ENCODE measurements at places on chromosomes 11 and 22.

DNA sequence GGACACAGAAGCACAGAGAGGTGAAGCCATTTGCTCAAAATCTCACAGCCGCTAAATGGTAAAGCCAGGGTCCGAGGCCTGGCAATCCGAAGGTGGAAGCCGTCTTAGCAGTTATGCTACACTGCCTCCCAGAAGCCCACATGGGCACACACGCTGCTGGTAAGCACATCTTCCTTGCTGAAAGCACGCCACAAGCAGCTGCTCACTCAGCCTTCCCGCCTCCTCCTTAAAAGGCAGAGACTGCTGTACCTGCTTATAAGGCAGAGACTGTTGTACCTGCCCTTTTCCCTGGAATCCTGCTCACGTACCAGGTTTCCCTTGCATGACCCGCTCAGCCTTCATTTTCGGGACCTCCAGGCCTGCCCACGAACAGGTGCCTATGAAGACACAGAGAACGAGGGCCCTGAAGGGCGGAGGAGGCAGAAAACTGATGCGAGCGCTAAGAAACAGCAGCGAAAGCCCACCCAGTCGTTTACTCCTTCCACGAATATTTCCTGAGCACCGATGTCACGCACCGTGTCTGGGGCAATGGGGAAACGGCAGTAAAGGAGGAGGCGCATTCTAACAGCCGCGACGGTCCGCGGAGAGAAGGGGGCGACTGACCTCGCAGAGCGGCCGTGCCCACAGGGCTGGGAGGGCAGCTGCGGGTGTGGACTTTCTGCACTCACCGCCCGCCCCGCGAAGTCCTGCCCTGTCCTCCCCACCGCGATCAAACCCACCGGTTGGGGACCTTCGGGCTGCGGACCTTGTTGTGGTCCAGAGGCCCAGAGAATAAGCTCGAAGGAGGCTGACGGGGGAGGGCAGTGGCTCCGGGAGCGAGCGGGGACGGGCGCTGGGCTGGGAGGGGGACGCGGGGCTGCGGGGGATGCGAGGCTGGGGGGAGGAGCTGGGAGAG lies 13.0 kb downstream of the SPATA19 start:
- no peak for DNase-seq

DNA sequence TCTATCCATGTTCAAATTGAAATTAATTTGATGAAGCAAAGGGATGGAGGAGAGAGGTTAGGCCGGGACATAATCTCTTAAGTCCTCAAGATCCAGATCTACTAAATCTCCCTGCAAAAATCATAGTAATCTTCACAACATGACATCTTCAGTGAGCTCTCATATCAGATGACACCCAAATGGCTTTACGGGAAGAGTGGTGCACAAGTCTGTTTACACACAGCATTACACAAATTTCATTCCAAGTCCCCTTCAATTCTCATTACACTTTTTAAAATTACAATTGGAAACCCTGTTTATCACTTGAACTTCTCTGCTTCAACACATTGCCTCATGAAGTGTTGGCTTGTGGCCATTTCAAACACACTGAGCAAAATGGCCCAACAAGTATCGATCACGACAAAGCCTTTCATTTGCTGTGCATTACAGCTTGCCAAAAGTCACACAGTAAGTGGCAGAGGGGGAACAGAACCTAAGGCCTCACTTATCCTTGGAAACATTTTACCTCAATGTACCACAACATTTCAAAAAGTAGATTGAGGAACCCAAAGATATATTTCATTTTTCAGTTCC lies 17.9 kb upstream of the TPH1 start:
- DNase-seq = peak; percentile 29

DNA sequence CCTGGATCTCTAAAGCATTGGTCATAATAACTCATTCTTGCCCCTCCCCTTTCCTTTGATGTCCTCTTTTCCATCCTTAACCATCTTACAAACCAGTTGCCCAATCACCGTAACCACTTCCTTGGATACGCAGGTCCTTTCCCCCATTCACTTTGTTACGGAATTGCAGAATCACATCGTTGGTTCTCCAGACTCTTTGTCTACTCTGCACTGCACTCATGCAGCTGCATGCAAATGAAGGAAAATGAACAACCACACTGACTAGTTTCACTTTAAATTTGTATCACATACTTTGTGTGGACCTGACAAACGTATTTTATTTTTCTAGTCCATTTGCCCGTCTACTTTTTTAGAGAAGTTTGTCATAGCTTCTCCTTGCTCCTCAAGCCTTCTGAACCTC lies 69.9 kb downstream of the SLC5A12 start:
- no peak for DNase-seq

GRCh38 chr11:110883256-110883655 lies 171.0 kb upstream of the ARHGAP20 start:
- no peak for DNase-seq

DNA sequence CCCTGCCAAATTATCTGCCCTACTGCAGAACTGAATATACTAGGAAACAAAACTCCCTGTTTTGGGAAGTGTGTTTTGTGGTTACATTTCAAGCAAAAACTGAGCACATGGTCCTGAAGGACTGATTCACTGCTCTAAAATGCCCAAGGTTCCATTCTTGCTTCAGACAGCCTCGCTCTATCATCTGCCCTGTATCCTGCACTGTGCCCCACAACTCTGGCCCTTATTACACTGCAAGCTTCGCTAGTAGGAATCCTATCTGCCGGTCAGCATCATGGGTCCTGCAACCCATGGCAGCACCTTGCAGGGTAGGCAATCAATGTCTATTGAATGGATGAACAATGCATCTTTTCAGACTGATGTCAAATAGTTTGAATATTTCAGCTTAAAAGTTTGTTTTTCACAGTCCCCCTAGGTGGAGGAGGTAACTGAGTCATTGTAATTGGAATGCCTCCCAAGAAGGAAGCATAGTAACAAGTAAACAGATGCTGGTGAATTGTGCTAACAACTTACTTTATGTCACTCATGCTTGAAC lies 21.3 kb downstream of the LAYN start:
- DNase-seq = no peak

GRCh38 chr11:41102471-41102870 lies 357.0 kb downstream of the LRRC4C start:
- DNase-seq = no peak

- no peak for DNase-seq
These were observed 87.1 kb downstream of the FCHSD2 start for GRCh38 chr11:73055002-73055401.

GRCh38 chr22:19503869-19504268 lies 20.3 kb downstream of the CLDN5 start:
- DNase-seq = no peak

- DNase-seq = no peak
These were observed 2.1 kb downstream of the EHD1 start for GRCh38 chr11:64876229-64876750.

DNA sequence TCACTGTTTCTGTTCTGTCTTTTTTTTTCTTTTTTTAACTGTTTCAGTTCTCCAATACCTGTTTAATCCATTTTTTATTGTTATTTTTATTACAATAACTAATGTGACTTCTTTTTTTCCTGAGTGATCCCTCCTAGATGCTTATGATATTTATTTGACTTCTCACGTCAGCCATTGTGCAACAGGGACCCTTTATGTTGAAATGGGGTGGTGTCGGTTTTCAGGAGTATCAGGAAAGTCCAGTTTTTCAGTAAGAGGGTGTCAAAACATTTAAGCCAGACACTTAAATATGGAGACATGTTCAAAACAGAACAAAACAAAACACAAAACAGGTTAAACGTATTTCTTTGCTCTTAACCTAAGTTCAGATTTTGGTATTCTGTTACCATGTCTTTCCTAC lies 418.8 kb downstream of the DYNC2H1 start:
- no peak for DNase-seq

GRCh38 chr11:13358596-13359270 lies 81.1 kb downstream of the BMAL1 start:
- no peak for DNase-seq

DNA sequence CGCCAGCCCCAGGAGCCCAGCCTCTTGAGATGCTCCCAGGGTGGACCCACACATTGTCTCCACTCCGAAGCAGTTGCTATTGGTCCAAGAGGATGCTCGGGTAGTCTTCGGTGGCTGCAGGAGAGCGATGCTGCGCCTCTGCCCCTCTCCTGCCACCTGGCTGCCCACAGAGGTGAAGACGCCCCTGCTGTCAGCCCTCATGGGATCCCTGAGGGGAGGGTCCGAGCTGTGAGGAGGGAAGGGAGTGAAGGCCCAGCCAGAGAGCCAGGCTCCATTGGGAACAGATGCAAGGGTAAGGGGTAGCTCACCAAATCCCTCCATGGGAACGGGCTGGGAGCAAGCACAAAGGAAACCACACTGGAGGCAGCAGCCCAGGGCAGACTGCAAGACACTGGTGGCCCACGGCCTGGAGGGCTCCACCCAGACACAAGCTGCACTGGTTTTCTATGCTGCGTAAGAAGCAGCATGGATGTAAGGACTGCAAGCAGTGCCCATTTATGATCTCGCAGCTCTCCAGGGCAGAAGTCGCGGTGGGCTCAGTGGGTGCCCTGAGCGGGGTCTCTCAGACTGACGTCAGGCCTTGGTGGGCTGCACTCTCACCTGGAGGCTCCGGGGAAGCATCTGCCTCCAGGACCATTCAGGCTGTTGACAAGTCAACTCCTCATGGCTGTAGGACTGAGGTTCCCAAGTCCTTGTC lies 15.7 kb downstream of the TSPAN32 start:
- DNase-seq = no peak

- DNase-seq = no peak
These were observed 247.9 kb downstream of the FAM76B start for GRCh38 chr11:95541715-95542114.

- DNase-seq = no peak
These were observed 14.8 kb upstream of the PICK1 start for GRCh38 chr22:38042488-38042790.

DNA sequence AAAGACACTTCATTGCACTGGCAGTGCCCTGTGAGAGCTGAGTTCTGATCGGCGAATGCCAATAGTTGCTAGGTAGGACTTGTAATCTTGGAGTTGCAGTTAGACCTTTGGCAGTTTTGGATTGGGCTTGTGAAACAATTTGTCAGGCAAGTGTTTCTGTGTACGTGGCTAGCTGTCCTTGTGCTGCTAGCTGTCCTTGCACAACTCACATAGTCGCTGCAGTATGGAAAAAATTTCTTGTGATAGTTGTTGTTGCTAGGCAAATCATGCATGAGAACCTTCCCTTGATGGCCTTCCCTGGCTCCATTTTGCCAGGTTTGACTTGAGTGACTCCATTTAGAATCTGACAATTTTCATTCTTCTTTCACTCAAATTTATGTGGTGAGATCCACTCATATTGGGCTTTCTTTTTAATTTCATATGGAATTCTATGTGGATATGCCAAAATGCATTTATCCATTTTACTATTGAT lies 140.7 kb downstream of the APIP start:
- no peak for DNase-seq

GRCh38 chr11:35237351-35237750 lies 98.4 kb downstream of the CD44 start:
- no peak for DNase-seq

DNA sequence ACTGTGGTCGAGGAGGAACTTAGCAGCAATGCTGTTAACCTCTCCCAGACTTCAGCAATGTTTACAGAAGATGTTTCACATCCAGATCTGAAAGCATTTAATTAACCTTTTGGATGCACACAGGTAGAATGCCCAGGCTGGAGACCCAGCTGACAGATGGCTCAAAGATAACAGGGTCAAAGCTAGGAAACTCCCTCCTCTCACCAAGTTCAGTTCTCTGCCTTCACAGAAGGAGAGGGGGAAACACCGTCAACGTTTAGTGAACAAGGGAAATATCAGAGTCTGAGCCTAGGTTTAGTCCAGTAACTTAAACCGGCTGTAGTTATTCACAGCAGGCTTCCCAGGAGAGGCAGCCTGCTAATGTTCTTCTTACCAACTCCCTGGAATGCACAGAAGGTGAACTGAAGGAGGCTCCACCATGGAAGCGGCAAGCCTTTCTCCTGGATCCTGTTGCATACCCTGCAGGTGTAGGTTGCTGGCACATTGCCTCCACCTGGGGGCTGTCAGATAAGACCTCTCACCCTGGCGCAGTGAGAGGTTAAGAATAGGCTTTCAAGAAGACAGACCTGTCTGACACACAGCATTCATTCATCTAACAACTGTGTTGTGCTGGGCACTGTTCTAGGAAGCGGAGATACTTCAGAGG lies 23.5 kb upstream of the ANKK1 start:
- DNase-seq = no peak

- DNase-seq = no peak
These were observed 16.2 kb upstream of the MMP13 start for GRCh38 chr11:102971766-102972165.

DNA sequence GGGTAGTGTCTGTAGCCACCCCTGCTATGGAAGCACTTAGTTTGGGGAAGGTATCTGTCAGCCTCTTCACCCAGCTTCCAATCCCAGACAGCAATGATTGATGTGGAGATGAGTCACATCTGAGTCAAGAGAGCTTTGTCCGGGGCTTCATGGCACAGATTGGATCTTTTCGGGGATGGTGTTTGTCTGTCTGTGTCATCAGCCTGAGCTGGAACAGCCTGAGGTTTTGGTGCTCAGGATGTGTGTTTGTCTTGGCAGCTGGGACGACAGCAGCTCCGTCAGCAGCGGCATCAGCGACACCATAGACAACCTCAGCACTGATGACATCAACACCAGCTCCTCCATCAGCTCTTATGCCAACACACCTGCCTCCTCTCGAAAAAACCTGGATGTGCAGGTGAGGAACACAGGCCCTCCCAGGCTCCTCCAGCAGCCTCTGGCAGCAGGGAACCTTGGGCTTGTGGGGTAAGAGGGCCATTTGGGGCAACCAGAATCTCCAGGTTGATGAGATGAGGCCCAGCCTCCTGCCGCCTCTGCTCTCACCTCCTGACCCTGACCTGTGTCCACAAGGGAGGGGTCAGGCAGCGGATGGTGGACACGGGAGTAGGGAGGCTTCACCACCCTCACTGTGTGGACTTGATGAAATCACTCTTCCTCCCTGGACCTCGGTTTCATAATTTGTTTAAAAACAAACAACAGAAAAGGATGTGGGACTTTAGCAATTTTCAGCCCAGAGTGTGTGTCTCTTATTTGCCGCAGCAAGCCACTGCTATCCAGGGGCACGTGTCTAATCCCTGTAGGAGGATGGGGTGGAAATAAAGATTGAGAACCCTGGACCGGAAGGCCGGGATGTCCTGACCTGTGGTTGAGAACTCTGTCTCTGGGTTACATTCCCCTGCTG lies 124.3 kb downstream of the DBX1 start:
- no peak for DNase-seq

DNA sequence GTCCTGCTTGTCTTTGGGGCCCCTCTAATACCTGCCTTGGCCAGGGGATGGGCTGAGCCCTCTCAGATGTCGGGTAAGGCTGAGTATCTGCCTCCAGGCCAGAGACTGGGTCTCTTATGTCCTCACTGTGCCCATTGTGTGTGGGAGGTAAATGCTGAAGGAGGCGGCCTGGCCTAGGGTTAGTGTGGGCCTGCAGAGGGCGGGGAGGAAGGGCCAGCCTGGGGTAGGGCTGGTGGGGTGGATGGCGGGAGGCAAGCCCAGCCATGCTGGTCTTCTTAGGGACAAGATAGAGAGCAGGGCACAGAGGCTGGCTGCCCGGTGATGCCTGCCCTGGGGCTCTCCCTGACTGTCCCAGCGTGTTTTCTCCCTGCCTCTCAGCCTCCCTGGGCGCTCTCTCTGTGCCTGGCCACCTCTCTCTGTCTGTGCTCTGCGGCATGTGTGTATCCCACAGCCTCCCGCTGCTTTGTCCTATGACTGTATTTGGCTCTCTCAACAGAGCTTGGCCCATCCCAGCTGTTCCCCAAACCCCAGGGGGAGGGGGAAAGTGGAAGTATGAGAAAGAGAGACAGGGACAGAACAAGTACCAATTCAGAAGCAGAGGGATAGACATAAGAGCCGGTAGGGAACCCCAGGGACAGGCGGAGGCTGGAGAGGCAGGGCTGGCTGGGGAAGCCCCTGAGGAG lies 57.0 kb downstream of the PDE2A start:
- no peak for DNase-seq
